Ovary (tissue), 10 donors: ENCODE measurements at places on chromosomes 3 and 15. TPM values are rescaled to one million over a fixed set of nuclear protein-coding genes. Genes with fewer than 3 reads are reported as not detected.

GRCh38 chr3:16528106-16528505 is 14.6 kb upstream of the RFTN1 start:
- no peak for DNase-seq

DNA sequence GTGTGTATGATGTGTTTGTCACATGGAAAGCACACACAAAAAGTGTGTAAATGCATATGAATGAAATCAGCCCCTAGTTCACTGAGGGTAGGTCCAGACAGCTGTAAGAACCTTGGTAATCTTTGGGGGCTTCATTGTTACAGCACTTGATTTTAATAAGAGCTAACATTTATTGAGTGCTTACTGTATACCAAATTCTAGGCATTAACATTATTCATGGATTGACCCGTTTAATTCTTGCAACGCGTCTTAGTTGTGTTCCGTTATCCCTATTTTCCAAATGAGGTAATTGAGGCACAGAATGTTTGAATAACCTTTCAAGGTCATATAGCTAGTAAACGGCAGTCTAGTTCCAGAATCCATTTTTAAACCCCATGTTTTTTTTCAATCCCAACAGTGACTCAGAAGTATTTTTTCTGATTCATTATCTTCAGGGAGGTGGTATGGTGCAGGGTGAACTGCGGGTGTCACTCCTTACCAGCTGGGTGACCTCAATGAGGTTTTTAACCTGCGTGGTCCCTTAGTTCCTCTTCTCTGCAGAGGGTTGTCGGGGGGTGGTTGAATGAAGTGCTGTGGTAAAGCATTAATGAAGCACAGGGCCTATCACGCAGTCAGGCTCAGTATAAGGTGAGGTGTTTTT is 14.2 kb downstream of the RAB8B start:
- DNase-seq: no peak

The AAGAB gene
- total RNA-seq: 18.5 TPM

DNA sequence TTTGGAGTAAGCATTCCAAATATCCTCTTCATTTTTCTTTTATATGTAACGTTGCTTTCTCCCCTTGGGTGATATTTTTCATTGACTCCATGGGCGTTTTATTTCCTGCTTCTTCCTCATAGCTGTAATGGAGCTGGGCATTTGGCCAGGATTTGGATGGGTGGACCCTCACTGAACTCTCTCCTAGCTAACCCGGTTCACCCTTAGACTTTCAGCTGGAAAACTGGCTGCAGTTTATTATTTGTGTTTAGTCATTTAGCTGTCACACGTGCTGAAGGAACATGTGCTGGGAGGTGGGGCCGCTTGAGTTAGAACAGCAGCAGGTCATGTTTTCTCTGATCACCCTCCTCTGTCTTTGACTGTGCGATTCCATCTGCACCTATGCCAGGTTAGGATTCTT is 407.6 kb downstream of the ZIC1 start:
- no peak for DNase-seq

- DNase-seq: no peak
Measured at GRCh38 chr3:77869423-77869822, 829.5 kb downstream of the ROBO2 start.

DNA sequence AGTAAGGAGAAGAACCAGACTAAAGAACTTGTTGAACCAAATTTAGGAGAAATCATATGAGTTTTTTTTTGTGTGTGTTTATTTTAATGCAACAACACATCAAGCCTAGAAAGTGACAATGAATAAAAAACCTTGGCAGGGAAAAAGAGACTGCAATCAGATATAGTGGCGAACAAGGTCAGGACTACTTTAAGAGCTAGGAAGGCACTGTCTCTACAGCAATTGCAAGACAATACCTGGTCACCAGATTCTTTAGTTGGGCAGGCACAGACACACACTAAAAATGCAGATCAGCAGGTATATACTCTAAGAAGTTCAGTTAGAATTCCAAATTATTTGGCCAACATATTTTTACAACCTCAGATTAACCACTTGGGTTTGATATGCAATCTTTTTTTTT is 30.8 kb upstream of the GMPPB start:
- no peak for DNase-seq

GRCh38 chr15:56254265-56254664 is 10.6 kb upstream of the RFX7 start:
- no peak for DNase-seq

The IQCH gene
- 0.95 TPM for total RNA-seq

- no peak for DNase-seq
Measured at GRCh38 chr15:78056714-78057269, 20.7 kb downstream of the TBC1D2B start.

DNA sequence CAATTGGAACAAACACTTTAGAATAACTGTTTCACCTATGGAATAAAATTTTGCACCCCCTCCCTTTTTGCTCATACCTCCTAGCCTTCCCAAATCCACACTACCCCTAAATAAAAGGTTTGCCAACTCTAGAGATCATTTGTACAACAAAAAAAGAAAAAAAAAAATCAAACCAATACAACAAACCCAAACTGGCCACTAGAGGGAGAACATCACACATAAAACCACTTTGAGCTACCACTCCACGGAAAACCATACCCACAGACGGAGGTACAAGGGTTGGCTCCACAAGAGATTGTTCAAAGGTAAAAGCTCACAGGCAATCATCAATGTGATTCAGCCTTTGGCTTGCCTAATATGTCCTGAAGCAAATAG is 47.6 kb downstream of the SETMAR start:
- DNase-seq: no peak

GRCh38 chr3:119663885-119664284 is 3.5 kb upstream of the POPDC2 start:
- no peak for DNase-seq

- DNase-seq: no peak
Measured at GRCh38 chr3:190865828-190866227, 3.3 kb upstream of the GMNC start.

DNA sequence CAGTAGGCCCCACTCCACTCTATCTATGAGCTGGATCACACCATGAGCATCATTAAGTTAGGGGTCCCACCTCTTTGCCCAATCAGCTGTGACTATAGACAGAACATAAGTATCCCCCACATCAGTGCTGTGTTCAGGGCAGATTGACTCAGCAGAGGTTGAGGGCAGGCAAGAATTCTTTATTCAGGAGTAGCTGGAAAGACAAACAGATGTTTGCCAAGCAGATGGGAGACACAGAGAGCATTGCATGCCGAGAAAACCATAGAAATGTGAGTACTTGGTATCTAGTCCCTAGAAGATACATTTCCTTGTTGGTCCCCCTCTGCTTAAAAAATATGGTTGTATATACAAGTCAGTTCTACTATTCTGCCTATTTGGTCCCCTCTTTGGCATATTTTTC is 440.8 kb downstream of the RAP2B start:
- no peak for DNase-seq

- DNase-seq: no peak
Measured at GRCh38 chr3:31862666-31863279, 118.3 kb downstream of the OSBPL10 start.

- no peak for DNase-seq
Measured at GRCh38 chr15:70815604-70816003, 38.4 kb downstream of the LARP6 start.

DNA sequence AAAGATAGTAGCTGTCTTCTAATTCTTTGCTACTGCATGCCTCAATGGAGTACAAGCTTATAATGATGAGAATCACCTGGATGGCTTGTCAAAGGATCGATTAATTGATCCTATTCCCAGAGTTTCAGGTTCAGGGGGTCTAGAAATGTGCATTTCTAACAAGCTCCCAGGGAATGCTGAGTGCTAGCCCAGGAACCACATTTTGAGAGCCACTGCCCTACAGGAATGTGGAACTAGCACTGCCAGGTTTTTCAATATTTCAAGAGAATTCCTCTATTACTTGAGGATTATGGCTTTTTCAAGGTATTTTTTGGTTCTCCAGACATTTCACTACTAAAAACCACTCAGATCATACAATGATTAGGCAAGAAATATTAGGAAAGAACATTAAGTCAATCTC is 52.7 kb downstream of the RARB start:
- DNase-seq: no peak

The CLDN16 gene
- total RNA-seq: not detected

DNA sequence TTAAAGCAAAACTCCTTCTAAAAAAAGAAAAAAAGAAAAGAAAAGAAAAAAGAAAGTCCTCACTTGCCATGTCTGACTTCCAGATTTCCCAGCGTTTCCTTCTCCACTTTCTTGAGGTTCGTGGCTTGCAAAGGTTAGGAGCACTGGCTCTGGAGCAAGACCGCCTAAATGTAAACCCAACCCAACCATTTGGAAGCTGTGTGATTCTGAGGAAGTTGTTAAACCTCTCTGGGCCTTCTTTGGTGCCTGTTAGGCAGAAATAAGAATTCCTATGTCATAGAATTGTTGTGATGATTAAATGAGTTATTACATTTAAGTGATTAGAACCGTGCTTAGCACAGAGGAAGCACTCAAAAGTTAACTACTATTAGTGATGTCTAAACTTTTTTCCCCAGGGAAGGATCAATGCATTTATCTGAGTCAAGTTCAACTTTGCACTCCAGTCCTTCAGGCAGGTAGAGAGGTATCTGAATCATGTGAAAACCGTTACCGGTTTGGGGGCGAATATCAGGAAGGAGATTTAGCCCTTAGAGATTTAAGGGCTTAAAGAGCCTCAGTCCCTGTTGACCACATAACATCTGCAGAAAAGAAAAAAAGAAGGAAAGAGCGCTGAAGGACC is 78.3 kb upstream of the HES1 start:
- DNase-seq: no peak
